ENCODE measurements at places on chromosomes 4 and X.

DNA sequence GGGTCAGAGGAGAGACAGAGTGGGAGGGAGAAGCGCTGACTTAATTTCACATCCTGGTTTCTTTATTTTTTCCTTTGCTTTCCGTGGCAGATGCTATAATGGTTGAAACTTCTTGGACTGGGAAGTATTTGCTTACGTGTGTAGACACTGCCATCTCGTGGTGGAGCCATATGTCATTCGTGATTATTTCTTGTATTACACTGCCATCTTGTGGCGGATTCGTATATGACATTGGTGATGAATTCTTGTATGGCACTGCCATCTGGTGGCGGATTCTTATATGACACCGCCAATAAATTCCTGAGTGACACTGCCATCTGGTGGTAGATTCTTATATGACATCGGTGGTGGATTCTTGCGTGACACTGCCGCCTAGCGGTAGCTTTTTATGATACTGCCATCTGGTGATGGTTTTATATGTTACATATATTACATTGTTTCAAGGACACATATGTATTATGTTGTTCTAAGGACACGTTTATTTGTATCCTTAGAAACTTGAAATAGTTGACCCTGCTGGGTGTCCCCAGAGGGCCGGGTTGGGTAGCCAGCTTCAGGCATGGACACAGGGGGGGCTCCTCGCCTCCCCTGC, 37.3 kb upstream of the CLCN4 start:
- no peak for DNase-seq

DNA sequence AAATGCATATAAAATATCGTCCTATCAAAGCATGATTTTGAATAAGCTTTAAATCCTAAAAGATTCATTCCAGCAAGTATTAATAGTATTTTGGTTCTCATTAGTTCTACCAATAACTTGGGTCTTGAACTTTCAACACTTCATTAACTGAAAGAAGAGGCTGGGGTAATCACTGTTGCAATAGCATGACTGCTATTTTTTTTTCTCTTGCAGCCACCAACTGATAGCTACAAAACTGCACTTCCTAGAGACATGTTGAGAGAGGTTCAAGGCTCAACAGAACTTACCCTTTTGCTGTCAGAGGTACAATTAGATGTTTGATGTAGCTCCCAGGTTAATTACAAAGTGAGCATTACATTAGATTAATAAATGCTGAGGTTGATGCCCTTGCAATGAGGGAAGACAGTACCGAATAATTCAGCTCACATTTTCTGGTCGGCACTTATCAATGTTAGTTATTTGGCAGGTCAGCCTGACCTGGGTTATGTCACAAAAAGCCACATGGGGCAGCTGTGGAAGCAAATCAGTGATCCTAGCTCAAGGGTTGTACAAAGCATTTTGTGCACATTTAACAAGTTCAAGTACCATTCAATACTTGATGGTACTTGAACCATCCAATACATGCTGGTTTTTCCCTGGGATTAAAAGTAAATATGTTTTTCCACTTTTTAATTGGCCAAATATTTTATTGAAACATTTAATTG, 29.9 kb upstream of the TET2 start:
- DNase-seq = no peak

DNA sequence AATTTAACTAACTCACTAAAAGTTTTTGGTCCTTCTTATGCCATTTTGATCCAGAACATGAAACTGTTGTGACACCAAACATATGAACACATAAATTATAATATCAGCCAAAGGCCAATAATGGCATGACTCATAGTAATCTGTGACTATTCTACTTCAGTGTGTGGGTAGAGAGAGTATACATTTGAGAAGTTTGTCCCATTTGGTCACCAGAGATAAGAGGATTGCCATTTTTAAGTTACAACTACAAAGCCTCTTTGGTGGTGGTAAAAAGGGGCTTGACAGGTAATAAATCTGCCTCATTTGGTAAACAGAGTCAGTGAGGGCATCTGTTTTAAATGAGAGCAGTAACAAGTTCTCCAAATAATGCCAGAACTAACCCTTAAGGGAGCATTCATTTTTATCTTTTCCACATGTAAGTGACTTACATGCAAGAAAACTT, 117.9 kb downstream of the TBC1D19 start:
- no peak for DNase-seq

DNA sequence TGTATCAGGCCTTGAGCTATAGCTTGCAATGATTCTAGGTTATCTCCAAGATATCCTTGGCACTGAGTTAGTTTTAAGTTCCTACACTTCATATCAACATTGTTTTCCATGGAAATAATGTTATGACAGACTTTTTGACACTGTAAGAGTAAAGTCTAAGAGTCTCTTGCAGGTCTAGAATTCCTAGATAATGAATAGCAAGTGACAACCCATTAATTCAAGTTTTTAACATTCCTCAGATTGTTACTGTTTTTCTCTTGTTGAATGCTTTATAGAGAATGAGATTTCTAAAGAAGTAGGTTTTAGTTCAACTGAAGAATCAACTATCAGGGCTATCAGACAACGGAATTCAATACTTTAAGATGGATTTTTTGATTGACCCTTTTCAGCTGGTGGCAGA, 276.1 kb downstream of the PPP3CA start:
- DNase-seq = no peak

DNA sequence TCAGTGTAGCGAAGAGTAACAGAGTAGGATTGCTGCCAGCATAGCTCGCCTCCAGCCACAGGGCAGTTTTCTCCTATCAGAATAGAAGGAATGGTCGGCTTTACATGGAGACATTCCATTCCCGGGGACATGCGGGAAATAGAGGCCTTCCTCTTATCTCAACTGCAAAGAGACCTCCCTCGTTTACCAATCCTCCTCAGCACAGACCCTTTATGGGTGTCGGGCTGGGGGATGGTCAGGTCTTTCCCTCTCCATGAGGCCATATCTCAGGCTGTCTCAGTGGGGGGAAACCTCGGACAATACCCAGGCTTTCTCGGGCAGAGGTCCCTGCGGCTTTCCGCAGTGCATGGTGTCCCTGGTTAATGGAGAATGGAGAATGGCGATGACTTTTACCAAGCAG, 285.0 kb downstream of the ASMT start:
- no peak for DNase-seq

GRCh38 chrX:63761639-63762038, 23.4 kb downstream of the ARHGEF9 start:
- DNase-seq = no peak

DNA sequence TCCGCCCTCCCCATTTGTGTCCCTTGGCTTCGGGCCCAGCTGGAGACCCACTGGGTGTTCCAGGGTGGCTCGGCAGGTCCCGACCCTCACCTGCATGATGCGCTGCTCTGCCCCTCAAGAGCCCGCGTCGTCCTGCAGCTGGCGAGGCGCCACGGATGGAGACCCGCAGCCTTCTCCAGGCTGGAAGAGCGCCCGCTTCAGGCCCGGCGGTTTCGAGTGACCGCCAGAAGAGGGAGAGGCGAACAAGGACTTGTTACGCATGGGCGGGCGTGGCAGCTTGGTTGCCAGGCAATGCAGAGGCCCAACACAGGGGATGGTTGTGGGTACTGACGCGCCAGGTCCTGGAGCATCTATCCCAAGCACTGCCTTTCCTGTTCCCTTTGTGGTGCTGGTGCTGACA, at the start of gene PDCL2:
Gene PDCL2 (minus strand): TSS at position 232 of the 400 bp plus-strand sequence. CDS start 136 bp downstream, at position 96.
- DNase-seq = no peak

- no peak for DNase-seq
Measured at GRCh38 chrX:110384490-110384889, 25.8 kb downstream of the RTL9 start.

GRCh38 chr4:177092807-177093206, 216.9 kb upstream of the NEIL3 start:
- no peak for DNase-seq

- no peak for DNase-seq
Measured at GRCh38 chr4:16438986-16439385, 212.7 kb upstream of the TAPT1 start.

- DNase-seq = no peak
Measured at GRCh38 chr4:105627620-105628019, 75.2 kb downstream of the ARHGEF38 start.

GRCh38 chr4:182454440-182455013, 211.3 kb downstream of the TENM3 start:
- DNase-seq = no peak

DNA sequence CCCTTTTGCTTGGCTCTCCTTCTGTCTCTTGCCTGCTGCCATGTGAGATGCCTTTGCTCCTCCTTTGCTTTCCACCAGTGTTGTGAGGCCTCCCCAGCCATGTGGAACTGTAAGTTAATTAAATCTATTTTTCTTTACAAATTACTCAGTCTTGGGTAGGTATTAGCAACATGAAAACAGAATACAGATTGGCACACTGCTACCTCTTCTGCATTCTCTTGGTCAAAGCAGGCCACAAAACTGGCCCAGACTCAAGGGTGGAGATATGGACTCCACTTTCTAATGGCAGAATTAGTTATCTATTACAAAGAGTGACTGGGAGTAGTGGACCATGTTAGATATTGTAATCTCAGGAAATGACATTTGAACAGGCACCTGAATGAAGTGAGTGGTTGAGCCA, 21.5 kb upstream of the CCDC149 start:
- no peak for DNase-seq

DNA sequence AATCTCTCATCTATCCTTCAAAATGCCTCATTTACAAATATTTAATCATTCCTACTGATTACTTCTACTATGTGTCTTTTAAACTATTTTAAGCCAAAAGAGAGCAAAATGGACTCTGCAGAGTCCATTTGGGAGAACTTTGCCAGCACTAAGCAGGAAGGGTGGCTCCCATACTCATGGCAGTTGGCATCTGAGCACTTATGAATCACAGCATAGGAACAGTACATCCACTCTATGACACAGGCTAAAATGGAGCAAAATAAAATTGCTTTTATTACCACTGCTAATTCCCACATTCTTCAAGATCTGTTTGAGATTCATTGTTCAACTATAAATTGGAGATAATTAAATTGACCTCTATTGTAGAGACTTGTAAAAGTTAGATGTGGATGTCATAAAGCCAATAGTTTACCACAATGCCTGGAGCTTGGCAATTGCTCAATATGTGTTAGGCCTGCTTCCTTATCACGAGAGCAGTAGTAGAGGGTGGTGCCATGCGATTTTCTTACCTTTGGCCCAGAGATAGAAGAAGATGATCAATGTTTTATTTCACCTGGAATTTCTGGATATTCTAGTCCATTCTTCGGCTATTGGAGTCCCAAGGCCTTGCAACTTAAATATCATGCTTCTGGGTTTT, 19.1 kb downstream of the HPGD start:
- no peak for DNase-seq

GRCh38 chr4:179307297-179308136, 1865.3 kb upstream of the AGA start:
- DNase-seq = no peak

GRCh38 chr4:19776021-19776459, 475.7 kb upstream of the SLIT2 start:
- DNase-seq = no peak

GRCh38 chrX:41686788-41687187, 2.0 kb upstream of the GPR34 start:
- no peak for DNase-seq

GRCh38 chr4:114601304-114602052, 2.9 kb downstream of the UGT8 start:
- no peak for DNase-seq

- no peak for DNase-seq
Measured at GRCh38 chrX:154738011-154738738, 12.7 kb downstream of the GAB3 start.

DNA sequence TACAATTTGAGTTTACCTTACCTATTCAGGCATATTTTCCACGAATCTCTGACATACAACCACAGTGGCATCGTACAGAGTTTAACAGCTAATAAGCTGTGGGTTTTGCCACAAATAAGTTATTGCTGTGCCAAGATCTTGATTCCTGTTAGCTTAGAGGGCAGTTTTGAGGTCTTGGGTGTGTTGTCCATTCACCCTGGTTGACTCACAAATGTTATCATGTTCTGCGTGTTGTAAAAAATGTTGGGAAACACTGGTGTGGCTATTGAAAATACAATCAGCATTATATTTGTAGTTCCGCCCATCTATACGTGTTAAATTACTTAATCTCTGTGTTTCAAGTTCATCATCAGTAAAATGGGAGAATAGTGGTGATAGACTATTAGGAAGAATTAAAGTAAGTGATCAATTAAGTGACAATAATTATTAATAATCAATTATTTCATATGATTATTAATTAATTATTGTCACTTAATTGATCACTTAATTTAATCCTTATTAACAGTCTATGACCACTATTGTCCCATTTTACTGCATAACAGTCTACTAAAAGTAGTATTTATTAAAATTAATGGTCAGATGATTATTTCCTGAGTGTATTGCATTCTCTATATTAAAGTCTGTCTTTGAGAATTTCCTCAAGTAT, 96.3 kb downstream of the TMA16 start:
- DNase-seq = no peak

- no peak for DNase-seq
Measured at GRCh38 chr4:95355021-95355420, 193.8 kb downstream of the UNC5C start.

DNA sequence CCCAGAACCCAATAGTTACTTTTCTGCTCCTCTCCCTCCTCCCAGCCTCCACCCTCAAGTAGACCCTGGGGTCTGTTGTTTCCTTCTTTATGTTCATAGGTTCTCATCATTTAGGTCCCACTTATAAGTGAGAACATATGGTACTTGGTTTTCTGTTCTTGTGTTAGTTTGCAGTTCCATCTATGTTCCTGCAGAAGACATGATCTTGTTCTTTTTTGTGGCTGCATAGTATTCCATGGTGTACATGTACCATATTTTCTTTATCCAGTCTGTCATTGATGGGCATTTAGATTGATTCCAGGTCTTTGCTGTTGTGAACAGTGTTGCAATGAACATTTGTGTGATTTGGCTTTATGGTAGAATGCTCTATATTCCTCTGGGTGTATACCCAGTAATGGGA, 47.8 kb upstream of the LEF1 start:
- DNase-seq = no peak

DNA sequence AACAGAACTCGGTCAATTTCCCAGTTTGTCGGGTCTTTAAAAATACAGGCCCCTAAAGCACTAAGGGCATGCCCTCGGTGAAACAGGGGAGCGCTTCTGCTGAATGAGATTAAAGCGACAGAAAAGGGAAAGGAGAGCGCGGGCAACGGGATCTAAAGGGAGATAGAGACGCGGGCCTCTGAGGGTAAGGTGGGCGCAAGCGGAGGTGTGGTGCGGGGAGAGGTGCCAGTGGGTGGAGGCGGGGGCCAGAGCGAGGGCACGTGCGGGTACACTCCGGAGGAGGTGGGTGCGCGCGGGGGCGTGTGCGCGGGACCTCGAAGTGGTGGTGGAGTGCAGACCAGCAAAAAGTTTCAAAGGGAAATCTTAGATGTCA, 787 bp upstream of the TET2 start:
- peak; percentile 8 for DNase-seq

DNA sequence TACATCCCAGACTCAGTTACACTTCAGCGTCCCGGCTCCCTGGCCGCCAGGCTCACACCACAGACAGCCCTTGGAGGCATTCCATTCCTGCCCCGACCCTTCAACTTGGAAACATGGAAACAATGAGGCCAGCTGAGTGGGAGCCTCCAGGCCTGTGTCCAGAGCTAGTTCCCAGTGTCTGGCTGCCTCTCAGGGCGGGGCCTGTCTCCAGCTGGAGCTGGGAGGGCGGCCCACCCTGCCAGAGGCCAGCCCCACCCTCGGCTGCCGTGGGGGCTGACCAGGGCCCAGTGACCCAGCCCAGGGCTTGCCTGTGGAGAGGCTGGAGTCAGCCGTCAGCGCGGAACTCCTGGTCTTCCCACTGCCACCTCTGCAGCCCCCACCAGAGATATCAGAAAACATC, 37.4 kb upstream of the SPON2 start:
- DNase-seq = no peak
